Caki2 (cell line): ENCODE measurements at places on chromosomes 7 and 10. TPM values are rescaled to one million over a fixed set of nuclear protein-coding genes. Genes with fewer than 3 reads are reported as not detected.

The SH3PXD2A gene
- total RNA-seq, result 2.8 and 3.1 TPM in 2 replicates

The PTPRZ1 gene
- total RNA-seq, result not detected in 2 replicates

The CYP2C18 gene
- not detected in 2 replicates for total RNA-seq

The SEMA4G gene
- 0.96 and 6.6 TPM in 2 replicates for total RNA-seq

The GALNT17 gene
- total RNA-seq, result not detected in 2 replicates
